ENCODE measurements at places on chromosomes 6 and 20.

GRCh38 chr6:33978412-33979150 lies 167.3 kb downstream of the GRM4 start:
- no peak for DNase-seq

GRCh38 chr20:4780245-4780644 lies 58.5 kb downstream of the PRND start:
- no peak for DNase-seq

- no peak for DNase-seq
These were observed 22.6 kb upstream of the TRAF3IP2 start for GRCh38 chr6:111628142-111628850.

DNA sequence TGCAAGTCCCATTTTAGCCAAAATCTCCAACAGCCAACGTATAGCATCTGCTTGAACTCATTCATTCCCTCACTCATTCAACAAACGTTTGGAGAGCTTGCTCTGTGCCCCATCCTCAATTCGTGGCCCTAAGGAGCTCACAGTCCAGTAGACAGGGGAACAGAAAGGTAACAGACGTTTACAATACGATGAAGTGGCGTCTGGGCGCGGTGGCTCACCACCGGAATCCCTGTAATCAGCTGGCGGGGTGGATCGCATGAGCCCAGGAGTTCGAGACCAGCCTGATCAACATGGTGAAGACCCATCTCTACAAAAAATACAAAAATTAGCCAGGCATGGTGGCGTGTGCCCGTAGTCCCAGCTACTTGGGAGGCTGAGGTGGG lies 790 bp upstream of the E2F1 start:
- DNase-seq = no peak

DNA sequence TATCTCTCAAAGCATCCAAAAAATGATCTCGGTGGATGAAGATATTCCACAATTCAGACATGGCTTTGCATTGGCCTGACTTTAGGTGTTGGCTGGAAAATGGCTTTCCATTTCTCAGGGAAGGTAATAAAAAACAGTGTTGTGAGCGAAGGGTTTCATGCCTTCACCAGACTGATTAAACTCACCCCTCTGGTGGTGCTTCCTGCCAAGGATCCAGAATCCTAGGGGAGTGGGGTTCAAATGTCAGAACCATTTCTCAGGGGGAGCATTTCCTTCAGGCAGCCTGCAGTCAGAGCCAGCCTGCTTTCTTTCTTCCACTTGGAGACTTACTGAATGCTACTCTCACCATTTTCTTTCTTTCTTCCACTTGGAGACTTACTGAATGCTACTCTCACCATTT lies 45.7 kb upstream of the SMIM28 start:
- DNase-seq = no peak

DNA sequence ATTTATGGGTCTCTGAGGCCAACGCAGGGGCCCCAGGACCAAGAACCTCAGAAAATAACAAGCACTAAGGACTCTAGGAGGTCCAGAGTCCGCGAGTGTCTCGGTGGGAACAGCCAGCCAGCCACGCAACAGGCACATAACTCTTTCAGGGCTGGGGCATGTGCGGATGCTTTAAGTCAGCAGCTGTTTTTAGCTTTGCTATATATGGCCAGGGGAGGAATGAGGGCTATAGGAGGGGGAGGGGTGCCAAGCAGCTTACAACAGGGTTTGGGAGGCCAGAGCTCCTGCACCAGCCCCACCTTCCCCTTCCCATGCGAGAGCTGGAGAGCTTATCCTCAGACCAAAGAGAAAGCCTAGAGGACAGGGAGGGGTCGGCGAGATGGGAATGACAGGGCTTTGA lies 6.2 kb downstream of the JPH2 start:
- no peak for DNase-seq
